ENCODE measurements at places on chromosomes 12 and 14.

GRCh38 chr12:74509886-74510285 lies 27.7 kb upstream of the ATXN7L3B start:
- DNase-seq = no peak

DNA sequence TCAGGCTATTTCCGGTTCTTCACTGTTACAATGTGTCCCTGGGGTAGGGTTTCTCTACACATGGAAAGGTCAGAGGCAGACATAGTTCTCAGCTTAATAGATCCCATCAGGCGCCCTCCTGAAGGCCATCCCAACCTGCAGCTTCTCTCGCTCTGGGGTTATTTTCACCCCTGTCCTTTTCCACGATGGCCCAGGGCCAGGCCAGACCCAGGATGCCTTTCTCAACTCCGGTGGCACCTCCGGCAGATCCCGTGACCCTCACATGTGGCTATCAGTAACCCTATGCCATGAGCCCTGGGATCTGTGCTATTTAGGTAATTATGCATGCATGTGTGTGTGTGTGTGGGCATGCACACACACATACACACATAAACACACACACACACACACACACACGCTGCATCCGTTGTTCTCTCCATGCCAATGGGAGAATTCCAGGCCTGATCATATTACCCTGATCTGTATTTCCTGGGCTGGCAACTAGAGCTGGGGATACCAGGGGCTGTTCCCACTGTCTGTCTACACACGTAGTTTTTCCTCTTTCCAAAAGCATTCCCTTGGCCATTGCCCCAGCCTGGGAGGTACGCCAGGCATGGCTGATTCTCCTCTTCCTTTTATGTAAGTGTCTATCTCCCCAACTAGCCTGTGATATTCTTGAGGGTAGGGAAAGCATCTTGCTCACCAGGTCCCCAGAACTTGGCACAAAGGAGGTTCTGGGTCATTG lies 51.2 kb upstream of the NOS1 start:
- no peak for DNase-seq

DNA sequence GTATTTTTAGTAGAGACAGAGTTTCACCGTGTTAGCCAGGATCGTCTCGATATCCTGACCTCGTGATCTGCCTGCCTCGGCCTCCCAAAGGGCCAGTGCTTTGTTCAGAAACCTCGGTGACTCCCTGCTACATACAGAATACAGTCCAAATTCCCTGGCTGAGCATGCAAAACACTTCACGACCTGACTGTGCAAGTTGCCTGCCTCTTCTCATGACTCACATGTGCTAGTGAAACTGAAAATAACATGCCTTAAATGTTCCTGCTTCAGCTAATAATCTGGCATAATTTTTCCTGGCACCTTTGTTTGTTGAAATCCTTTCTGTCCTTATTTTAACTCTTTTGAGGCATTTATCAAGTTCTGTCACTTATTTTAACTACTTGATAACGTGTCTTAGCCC lies 8.2 kb downstream of the DMAC2L start:
- DNase-seq = no peak

DNA sequence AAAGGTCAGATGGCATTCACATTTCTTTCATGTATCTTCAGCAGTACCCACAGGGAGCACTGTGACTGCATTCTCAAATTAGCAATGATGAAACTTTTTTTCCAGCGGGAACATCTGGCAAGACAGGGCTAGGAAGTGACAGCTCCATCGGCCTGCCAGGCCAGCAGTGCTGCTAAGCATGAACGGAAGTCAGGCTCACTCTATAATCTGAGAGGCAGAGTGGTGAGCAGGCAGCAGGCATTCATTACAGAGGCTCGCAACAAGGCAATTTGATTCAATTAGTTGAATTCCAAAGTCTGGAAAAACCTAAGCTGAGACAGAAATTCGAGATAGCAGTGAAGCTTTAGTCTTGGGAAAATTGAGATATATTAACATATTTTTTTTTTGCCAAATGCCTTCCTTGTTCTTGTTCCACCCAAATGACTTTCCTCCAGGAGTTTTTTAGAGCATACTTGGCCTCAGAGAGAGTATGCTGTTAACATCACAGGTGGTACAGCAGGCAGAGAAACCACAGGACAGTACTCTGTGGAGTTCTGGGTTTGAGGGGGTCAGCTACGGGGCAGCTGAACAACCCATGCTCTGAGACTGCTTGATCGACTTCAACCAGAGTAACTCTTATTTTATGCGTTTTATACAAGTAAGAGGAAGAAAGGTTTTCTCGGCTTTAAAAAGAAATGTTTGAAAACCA lies 414.9 kb downstream of the APAF1 start:
- no peak for DNase-seq

DNA sequence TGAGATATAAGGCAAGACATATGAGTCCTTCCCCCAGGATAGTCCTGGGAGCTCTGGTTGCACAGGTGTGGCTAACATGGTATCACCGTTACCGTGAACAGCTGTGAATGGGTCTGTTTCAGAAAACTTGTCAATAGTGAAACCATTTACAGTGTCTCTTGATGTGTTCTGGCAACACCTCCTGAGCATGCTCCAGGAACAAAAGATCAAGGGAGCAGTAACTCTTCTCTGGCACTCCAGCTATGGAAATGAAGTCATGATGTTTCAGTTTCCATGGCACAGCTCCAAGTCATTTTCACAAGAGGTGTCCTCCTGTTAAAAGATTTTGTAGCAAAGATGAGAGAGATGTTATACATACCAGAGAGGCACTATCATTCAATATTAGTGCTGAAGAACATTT lies 253.7 kb downstream of the SNAPC1 start:
- no peak for DNase-seq

- DNase-seq = no peak
These were observed 92.7 kb upstream of the DNM1L start for GRCh38 chr12:32586390-32586789.

DNA sequence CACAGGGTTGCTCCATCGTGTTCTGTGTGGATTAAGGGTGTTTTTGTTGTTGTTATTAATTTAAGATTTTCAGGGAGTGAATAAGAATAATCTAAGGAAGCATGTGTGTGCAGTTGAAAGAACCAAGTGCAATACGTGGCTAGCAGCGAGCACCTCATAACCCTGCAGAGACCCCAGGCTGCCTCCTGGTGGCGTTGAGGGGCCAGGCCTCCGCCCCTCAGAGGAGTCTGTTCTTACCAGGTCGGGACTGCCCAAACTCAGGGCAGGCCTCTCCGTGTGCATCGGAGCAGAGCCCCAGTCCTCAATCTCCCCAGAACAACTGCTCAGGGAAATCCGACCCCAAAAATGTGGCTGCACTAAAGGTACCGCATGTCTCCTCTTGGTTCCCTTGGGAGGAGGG lies 36.8 kb downstream of the IL31 start:
- DNase-seq = no peak

GRCh38 chr12:69903548-69903947 lies 78.5 kb downstream of the MYRFL start:
- DNase-seq = no peak

- no peak for DNase-seq
These were observed 3.1 kb downstream of the ARHGEF25 start for GRCh38 chr12:57614178-57614947.

DNA sequence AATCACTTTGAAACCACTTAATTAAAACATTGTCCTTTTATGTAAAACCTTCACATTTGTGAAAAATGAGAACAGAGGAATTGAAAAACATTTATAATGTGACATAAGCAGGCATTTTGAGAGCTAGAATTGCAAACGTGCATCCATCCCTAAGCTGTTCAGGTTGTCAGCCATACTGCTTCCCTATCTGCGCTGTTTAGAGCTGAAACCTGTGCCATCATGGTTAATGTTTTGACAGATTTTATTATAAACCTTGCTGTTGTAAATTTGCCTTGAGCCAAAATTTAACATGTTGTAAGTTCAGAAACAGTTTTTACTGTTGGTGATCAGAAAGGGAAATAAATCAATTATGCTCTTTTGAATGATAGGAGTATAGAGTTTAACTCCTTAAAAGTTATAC lies 31.9 kb downstream of the FOXA1 start:
- no peak for DNase-seq

GRCh38 chr12:50764286-50765094 lies 589 bp downstream of the ATF1 start:
- peak; percentile 1 for DNase-seq

DNA sequence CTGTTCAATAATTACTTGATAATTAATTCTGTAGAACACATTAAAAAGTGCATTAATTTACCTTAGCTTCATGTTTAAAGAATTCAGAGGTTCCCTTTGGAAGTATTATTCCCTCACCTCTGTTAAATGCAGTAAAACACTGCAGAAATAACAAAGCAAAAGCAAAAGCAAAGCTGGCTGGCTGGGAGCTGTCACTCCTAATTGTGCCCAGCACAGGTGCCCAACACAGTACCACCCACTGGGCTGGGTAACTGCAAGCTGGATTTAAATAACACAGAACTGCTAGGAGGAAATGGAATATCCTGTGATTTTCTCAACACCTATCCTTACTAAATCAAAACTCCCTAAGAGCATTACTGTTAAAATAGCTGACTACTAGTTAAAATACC lies 72.6 kb downstream of the SLC2A13 start:
- DNase-seq = no peak

DNA sequence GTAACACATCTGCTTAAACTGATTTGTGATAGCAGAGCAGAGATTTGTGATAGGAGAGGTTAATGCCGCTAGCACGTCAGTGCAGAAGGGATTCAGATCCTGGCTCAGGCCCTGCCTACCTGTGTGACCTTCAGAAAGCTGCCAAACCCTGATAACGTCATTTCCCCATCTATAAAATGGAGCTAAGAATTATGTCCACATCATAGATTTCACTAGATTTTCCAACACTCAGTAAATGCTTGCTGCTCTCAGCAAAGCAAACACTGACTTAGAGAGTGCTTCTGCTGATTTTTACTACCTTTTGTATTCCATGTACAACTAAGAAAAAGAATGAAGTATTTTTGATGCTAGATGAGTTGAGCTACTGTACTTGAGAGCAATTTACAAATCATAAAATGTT lies 261.4 kb downstream of the ITPR2 start:
- no peak for DNase-seq

- DNase-seq = no peak
These were observed 165.7 kb upstream of the RTL1 start for GRCh38 chr14:101069228-101069549.

DNA sequence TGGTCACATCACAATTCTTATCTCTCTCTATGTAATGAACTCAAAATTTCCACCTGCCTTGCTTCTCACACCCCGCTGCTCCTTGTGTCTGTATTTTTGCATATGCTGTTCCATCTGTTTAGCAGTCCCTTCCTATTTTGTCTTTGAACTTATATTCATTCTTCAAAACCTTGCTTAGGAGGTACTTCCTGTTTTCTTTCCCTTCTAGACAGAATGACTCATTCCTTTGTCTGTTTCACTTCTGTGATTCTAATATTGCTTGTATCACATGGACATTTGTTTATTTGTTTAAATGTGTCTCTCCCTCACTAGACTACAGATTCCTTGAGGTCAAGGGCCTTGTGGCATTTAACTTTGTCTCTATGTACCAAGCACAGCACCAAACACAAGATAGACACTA lies 424.2 kb downstream of the ETNK1 start:
- no peak for DNase-seq

DNA sequence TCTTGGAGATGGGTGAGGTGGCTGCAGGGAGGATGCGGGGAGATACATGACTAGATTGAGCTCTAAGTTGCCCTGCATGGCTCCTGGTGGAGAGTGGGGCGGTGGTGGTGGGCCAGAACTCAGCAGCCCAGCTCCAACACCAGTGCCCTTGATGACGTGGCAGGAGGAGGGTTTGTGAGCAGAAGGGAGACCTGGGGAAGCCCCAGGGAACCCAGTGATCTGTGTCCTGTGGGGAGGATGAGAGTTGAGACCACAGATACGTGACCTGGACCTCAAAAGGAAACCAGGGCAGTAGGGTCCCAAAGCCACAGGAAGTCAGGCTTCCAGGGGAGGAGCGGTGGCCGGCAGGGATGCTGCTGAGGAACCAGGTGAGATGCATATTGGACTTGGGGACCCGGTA lies 989.1 kb upstream of the TMEM132C start:
- DNase-seq = no peak

GRCh38 chr12:55955800-55956508 lies 9.9 kb downstream of the PMEL start:
- peak; percentile 32 for DNase-seq

DNA sequence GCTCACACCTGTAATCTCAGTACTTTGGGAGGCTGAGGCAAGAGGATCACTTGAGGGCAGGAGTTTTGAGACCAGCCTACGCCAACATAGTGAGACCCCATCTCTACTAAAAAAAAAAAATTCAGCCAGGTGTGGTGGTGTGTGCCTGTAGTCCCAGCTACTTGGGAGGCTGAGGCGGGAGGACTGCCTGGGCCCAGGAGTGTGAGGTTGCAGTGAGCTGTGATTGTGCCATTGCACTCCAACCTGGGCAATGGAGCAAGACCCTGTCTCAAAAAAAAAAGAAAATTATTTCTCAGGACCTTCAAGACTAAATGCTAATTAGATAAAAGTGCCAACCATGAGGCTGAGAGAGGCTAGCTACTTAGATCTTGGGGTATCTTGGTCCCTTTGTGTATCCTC lies 23.5 kb downstream of the OTUB2 start:
- no peak for DNase-seq

DNA sequence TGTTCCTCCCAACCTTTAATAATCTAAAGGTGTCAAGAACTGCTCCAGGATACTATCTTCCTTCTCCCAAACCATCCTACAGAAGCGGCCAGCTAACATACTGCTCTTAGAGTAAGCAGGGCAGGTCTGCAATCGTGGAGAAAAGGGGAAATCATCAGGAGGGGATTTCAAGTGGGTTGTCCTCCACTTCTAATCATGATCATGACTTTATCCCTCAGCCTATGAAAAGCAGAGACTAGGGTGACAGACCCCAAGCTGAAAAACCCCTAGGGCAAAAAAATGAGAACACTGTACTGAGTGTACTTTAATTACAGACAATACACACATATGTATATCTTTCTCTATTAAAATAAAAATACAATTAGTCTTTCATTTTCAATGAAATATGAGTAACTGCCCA lies 13.9 kb downstream of the DUSP16 start:
- DNase-seq = no peak

GRCh38 chr14:102723650-102724049 lies 53.6 kb upstream of the TRAF3 start:
- no peak for DNase-seq

GRCh38 chr12:26346736-26347135 lies 151.4 kb downstream of the SSPN start:
- no peak for DNase-seq

- no peak for DNase-seq
These were observed 223.0 kb downstream of the SLC6A15 start for GRCh38 chr12:84689638-84690037.

DNA sequence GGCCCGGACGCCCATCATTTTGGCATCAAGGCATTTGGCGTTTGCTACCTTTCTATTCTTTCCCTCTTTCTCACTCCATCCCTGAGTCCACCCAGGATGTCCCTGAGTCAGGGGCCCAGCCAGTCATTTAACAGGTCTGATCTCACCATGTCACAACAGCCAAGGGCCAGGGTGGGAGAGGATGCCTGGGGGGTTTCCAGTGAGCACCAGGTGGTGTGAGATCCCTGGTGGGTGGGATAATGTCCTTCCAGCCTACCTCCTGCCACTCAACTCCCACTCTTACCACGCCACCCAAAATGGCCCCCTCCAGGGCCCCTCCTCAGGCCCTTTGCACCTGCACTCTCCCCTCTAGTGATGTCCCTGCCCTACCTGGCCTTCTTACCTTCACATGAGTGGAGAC lies 310.8 kb downstream of the BCL11B start:
- no peak for DNase-seq

GRCh38 chr12:131230340-131231031 lies 276.8 kb downstream of the ADGRD1 start:
- no peak for DNase-seq

- DNase-seq = no peak
These were observed 6.8 kb upstream of the ASIC1 start for GRCh38 chr12:50050410-50051098.

Measured in stimulated activated CD4-positive, alpha-beta T cell treated with anti-CD3 and anti-CD28 coated beads, Interleukin-2, amount 100 ng/mL, for 4 hours (primary cell).